Activated naive CD4-positive, alpha-beta T cell treated with anti-CD3 and anti-CD28 coated beads, Interleukin-2, amount 10 ng/mL, durations not matched to agents 5 hours and 36 hours (primary cell): ENCODE measurements at places on chromosomes 16 and 17. TPM values are rescaled to one million over a fixed set of nuclear protein-coding genes. Genes with fewer than 3 reads are reported as not detected.

The GUCY2D gene
- not detected for total RNA-seq

The CSH1 gene
- not detected for total RNA-seq

The BCL6B gene
- total RNA-seq: 0.46 TPM

The CLEC18B gene
- 0.60 TPM for total RNA-seq

The ZNF689 gene
- 10.8 TPM for total RNA-seq

The CD7 gene
- total RNA-seq: 240 TPM
